ENCODE measurements at places on chromosomes 11 and 22. TPM values are rescaled to one million over a fixed set of nuclear protein-coding genes. Genes with fewer than 3 reads are reported as not detected.

DNA sequence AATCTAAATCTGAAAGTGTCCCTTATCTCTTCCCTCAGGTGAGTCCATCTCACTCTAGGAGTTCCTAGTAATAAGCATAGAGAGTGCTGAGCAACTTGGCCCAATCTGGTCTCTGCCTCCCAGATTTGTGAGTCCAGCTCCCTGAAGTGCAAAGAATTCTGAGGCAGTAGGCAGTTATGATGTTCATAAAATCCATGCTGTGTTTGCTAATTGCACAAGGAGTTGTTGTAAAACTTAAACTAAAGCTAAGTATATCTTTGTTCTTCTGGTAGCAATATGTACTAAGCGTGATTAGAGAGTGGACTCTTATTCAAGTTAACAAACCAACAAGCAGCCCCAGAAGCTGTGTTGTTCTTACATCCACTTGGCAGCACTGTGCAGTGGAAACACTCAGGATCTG is 7.6 kb upstream of the PTH start:
- no peak for DNase-seq

BDNF gene
- polyA plus RNA-seq: 72.0 TPM

DNA sequence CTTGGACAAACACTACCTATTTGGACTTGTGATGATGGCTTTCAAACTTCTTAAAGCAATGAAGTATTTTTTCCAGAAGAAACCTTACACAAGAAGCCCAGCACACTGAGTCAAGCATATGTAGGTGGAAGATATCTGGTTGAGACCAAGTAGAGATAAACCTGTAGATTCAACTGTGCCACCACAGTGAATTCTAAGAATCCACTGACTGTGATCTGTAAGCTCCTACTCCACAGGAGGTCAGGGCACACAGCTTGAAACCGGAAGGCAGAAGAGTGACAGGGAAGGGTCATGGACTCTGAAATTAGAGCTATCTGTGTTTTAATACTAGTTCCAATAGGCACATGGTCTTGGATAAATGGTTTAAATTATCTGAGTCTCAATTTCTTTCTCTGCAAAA is 404.5 kb downstream of the ETS1 start:
- no peak for DNase-seq

DNA sequence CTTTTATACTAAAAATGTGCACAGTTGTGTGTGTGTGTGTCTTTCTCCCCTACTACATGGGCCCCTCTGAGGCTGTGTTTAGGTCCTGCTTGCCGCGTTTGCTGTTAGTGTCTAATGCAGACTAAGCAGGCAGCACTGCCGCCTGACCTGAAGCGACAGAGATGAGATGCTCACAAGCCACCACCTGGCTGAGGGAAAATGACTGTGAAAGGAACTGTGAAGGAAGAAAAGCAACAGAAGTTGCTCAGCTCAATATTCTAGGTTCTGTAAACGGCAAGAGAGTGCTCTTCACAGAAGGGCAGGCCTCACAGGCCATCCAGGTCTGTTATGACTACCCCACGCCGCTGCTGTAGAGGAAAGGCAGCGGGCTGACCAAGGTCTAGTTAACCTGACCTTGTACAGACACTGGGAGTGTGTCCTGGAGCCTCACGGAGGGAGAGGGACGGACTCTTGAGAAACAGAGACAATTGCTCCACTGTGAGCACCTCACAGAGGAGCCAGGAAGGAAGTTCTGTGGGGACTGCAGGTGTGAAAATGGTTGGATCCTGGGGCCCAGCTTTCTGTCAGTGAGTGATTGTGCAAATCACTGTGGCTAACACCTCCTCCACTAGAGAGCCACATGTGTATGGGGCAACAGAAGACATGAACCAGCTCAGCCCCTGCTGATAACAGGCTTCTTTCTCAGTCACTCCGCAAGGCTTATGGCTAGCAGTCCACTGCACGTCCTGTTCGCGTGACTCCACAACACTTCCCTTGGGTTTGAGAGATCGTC is 31.3 kb upstream of the YPEL1 start:
- no peak for DNase-seq

DNA sequence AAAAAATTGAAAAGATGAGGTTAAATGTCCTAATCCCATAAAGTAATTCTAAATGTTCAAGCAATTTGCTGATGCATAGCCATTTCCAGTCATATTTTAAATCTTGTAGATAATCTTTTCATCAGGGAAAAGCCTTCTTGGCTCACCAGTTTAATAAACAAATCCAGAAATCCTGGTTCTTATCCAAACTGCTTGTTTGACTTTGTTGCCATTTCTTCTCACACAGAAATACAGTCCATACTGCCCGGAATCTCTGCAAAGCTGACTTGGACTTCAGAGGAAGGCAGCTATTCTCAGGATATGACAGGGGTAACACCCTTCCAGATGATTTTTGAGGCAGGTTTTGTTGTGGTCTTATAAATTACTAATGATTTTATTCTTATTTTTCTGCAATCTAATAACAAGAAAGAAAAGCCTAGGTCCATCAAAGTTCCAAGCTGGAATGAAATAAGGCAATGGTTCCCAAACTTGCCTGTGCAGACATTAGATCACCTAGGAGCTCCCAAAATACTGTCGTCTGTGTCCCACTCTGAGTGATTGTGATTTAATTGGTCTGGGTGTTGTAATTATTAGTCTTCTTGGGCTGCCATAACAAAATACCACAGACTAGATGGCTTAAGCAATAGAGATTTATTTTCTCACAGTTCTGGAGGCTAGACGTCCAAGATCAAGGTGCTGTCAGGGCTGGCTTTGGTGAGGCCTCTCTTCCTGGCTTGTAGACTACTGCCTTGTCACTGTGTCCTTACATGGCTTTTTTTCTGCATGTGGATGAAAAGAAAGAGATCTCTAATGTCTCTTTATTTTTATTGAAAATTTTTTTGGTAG is 55.1 kb upstream of the RCE1 start:
- DNase-seq: no peak

DNA sequence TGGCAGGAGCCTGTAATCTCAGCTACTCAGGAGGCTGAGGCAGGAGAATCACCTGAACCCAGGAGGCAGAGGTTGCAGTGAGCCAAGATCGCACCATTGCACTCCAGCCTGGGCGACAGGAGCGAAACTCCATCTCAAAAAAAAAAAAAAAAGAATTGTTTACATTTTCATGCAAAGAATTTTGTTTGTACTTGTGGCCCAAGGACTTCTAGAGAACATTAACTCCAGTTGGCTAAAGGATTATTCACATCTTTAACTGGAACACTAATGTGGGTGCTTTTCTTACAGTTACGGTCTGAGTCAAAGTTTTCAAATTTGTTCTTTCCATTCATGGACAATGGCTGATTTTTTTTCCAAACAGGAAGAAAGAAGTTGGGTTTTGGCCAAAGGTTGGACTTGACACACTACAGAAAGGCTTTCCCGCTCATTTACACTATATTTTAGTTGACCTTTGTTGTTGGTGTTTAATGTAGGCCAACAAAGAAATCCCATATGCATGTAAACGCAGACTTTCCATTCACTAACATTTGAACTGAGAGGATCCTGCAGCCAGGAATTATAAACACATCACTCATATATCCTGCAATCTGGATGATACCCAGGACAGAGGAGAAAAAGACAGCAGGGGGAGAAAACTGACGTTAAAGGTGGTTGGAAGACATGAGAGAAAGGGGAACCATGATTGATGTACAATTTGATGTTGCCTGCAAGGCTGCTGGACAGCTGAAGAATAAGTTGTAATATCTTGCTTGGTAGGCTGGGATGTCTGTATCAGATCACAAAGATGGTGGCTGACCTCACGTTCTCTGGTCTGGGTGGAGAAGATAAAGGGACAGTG is 13.1 kb downstream of the POU2AF1 start:
- no peak for DNase-seq

CNTN5 gene
- not detected for polyA plus RNA-seq

MIAT gene
- 7.8 TPM for polyA plus RNA-seq

ARHGAP20 gene
- polyA plus RNA-seq: 3.9 TPM

CDON gene
- 4.0 TPM for polyA plus RNA-seq

MB gene
- polyA plus RNA-seq: not detected

- DNase-seq: no peak
Measured at GRCh38 chr11:9280655-9281301, 15.6 kb upstream of the DENND5A start.

GRCh38 chr11:75311858-75312288 is 39.6 kb downstream of the ARRB1 start:
- DNase-seq: no peak

DNA sequence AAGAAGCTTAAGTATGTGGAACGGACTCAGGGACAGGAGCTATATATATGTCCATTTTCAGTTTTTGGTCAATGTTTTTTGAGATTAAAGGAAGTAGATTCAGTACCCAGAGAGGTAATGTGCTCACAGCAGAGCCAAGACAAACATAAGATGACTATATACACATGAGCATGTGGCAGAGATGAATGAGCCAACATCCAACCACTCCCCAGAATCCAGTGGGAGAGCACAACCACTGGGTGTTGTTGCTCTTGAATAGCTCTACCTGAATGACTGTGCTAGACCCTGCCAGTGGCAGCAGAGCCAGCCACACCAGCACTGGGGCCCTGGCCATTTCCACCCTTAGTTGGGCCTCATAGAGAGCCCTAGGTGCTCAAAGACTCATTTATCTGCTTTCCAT is 10.7 kb upstream of the SYTL2 start:
- DNase-seq: no peak

C11orf52 gene
- 0.38 TPM for polyA plus RNA-seq

RIMBP3C gene
- not detected for polyA plus RNA-seq

DNA sequence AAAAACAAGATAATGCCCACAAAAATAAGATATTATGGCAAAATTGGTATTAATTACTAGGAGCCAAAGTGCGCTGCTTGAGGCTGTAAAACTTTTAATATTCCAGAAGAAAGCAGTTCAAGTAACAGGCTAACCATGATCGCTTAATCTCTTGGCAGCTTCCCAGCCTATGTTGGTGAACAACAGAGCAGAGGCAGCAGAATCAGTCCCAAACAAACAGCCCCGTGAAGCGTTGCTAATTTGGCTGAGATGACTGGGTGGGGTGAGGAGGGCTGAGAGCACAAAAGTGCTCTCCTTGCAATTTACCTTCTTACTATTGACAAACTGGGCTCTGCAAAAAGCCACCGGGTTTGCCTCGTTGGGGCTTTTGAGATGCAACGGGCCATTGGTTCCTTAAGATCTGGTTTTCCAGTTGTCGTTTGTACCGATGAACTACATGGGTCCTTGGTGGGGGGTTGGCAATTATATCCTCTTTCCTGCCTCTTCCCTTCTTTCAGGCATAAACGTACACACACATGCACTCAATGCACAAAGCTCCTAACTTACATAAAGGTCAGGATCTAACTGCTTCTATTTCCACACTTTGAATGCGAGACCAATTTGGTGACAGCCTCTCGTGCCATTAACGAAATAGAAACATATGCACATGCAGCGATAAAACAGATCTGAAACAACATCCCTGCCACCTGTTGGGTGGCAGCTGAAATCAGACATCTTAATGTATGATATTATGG is 407.6 kb upstream of the CADM1 start:
- no peak for DNase-seq

GRCh38 chr11:47105974-47106373 is 70.7 kb downstream of the ARFGAP2 start:
- no peak for DNase-seq

- DNase-seq: no peak
Measured at GRCh38 chr22:44392446-44392921, 79.7 kb upstream of the SHISAL1 start.

OR8J1 gene
- not detected for polyA plus RNA-seq

GRCh38 chr11:95426823-95427462 is 195.9 kb upstream of the SESN3 start:
- DNase-seq: no peak

Data from AG04450 (cell line).